Ovary (tissue), 10 donors: ENCODE measurements at places on chromosomes 16 and 17. TPM values are rescaled to one million over a fixed set of nuclear protein-coding genes. Genes with fewer than 3 reads are reported as not detected.

The KLHDC4 gene
- 34.8 TPM for total RNA-seq

The KRTAP17-1 gene
- total RNA-seq = not detected

The TMEM100 gene
- total RNA-seq = 11.7 TPM

The ELMO3 gene
- 14.8 TPM for total RNA-seq
